ENCODE measurements at places on chromosomes 13 and 19.

GRCh38 chr19:57708641-57709361 is at the start of gene ZNF154:
Gene ZNF154 (minus strand): TSS chr19:57709204. CDS start chr19:57708971, 233 bp downstream.
- peak; percentile 68 for DNase-seq
- H3K4me1 ChIP-seq = peaks cover 20% of the 10 kb centered on the region
- H3K27ac ChIP-seq = peak within 1 kb of the TSS; percentile 92
- H3K4me3 ChIP-seq = peak within 1 kb of the TSS; percentile 81
- no peaks in the 10 kb centered on the region for H3K27me3 ChIP-seq

GRCh38 chr13:51916962-51917361 is 55.2 kb downstream of the CCDC70 start:
- DNase-seq = no peak
- no peak overlapping the region for H3K27ac ChIP-seq
- H3K4me3 ChIP-seq = no peak overlapping the region
- peaks cover 11% of the 10 kb centered on the region for H3K4me1 ChIP-seq
- no peaks in the 10 kb centered on the region for H3K27me3 ChIP-seq

DNA sequence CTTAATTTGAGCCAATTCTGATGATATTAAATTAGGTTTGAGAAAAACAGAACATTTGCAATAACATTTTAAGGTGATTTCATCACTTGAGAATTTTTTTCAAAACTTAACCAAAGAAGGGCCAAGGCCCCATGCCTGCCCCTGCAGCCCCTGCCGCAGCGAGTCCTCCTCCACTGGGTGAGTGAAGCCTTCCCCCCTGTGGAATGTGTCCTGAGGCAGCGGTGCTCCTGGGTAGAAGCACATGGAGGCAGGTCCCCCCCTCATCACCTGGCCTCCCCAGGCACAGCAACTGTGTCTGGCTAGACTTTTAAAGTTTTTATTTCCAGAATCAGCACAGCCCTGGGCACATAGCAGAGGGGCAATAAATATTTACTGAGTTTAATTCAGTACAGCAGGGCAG is 10.8 kb downstream of the SOX1 start:
- no peaks in the 10 kb centered on the region for H3K4me1 ChIP-seq
- no peak overlapping the region for H3K4me3 ChIP-seq
- no peak overlapping the region for H3K27ac ChIP-seq

DNA sequence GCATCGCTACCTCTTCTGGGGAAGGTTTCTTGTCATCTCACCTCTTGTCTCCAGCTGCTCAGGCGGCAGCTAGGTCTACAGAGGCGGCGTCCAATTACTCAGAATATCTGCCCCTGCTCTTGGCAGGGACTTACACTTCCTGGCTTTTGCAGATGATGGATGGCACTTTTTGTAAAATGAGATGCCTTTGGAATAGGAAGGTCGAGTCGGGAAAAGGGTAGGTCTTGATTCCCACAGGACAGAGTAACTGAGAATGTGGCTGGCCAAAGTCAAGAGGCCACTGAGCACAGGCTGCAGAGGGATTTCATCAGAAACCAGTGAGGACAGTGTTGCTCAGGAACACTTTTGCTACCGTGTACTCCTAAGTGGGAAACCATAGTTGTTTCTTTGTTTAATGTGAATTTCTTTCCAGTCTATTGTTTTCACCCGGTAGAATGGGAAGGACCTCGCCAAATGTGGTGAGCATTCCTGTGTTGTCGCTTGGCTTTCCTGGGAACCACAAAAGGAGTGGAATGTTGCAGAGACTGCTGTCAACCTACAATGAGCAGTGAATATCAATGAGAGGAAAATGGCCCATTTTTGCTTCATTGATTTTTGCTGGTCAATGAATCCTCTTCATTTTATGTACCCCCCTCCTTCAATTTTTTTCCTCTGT is 383.7 kb downstream of the HS6ST3 start:
- H3K27me3 ChIP-seq = no peaks in the 10 kb centered on the region
- H3K27ac ChIP-seq = no peak overlapping the region
- H3K36me3 ChIP-seq = no peaks in the 10 kb centered on the region

DNA sequence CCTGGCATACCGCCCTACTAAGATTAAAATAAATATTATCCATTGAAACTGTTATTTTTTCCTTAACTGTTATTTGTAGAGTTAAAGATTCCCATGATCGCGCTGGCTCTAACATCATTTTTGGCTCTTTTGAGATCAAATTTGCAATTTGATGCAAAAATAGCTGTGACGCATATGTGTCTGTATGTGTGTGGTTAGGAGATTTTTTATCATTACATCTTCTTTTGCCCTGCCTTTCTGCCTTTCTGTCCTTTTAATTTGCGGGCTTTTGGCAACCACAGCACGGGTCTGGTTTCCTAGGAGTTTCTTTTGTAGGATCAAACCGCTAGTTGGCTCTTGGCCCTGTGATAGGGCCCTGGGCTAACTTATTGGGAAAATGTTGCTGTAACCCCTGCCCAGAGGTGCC is 37.3 kb upstream of the ALOX5AP start:
- no peaks in the 10 kb centered on the region for H3K36me3 ChIP-seq
- no peak for DNase-seq
- H3K4me1 ChIP-seq = peaks cover 29% of the 10 kb centered on the region
- no peak overlapping the region for H3K4me3 ChIP-seq
- no peak overlapping the region for H3K27ac ChIP-seq

DNA sequence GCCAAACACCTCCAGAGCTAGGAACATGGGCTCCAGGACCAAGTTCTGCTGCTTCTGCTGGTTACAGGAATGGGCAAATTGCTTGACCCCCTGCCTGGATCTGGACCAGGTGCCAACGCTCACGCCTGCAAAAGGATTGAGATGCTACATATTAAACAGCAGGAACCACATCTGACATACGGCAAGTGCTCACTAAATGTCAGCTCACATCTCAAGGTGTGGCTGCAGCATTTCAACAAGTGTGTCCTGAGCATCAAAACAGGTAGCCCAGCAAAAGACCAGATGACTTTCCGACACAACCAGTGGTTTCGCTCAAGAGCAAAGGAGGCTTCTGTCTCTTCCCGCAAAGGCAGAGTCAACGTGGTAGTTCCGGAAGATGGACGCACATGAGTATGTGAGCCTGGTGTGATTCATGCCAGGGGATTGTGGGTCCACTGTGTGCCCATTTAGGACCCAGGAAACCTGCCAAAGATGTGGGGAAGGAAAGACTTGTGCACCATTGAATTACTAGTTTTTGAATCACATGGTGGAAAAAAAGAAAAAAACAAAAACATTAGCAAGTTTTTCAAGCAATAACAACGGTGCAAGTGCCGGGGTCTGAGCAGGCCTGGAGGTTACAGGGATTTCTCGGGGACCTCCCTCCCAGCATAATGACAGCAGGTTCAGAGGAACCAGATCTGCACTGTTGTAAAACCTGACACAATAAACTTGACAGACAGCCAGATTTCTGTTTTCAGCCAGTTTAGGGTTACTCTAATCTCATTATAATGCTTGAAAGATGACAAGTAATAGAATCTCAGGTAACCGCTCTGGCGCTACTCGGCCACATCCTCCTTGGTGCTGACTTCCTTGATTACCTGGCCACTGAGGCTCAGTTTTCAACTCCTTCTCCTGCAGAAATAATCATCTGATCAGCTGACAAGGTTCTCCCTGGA is 77.9 kb downstream of the SOX1 start:
- no peaks in the 10 kb centered on the region for H3K4me1 ChIP-seq
- no peaks in the 10 kb centered on the region for H3K36me3 ChIP-seq
- H3K4me3 ChIP-seq = no peak overlapping the region
- no peak overlapping the region for H3K27ac ChIP-seq
